ENCODE measurements at places on chromosomes 4 and X.
A peak's percentile ranks its signal among the peaks of the same experiment; 100 is the strongest.

GRCh38 chr4:48153791-48154550 lies 19.9 kb upstream of the TXK start:
- no peak for DNase-seq

- peak; percentile 50 for DNase-seq
These were observed 39.4 kb upstream of the NDP start for GRCh38 chrX:44012484-44013096.

DNA sequence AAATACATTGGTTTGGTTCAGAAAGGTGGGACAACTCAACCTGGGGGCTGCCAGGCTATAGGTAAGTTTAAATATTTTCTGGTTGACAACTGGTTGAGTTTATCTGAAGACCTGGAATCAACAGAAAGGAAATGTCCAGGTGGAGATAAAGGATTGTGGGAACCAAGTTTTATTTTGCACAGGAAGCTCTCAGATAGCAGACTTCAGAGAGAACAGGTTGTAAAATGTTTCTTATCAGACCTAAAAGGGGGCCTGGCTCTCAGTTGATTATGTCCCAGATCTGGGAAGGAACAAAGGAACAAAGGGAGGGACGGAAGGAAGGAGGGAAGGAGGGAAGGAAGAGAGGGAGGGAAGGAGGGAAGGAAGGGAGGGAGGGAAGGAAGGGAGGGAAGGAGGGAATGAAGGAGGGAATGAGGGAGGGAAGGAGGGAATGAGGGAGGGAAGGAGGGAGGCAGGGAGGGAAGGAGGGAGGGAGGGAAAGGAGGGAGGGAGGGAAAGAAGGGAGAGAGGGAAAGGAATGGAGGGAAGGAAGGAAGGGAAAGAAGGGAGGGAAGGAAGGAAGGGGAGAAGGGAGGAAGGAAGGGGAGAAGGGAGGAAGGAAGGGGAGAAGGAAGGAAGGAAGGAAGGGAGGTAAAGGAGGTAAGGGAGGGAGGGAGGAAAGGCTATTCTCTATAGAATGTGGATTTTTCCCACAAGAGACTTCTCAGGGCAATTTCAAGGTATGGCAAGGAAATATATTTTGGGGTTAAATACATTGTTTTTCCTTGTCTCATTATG lies 186.7 kb downstream of the DHRSX start:
- no peak for DNase-seq

DNA sequence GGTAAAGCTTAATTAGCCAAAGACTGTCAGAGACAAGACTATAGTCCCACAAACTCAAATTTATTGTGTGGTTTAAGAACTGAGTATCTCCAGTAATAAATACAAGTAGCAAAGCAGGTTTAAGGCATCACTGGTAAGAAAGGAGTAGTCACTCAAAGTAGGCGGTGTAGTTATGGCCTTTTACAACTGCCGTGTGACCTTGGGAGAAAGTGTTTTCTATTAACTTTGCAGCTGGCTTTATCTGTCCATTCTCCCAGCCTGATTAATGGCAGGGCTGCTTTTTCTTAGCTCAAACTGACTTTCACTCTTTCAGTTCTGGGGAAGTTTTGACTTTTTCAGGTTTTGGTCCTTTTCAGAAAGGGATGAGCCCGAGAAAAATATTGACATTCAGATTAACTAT lies 7.4 kb upstream of the PAK3 start:
- no peak for DNase-seq
